AG08396 (cell line): ENCODE measurements at places on chromosomes 2 and 18.

- DNase-seq, result no peak
These were observed 59.1 kb downstream of the VSNL1 start for GRCh38 chr2:17599617-17600016.

DNA sequence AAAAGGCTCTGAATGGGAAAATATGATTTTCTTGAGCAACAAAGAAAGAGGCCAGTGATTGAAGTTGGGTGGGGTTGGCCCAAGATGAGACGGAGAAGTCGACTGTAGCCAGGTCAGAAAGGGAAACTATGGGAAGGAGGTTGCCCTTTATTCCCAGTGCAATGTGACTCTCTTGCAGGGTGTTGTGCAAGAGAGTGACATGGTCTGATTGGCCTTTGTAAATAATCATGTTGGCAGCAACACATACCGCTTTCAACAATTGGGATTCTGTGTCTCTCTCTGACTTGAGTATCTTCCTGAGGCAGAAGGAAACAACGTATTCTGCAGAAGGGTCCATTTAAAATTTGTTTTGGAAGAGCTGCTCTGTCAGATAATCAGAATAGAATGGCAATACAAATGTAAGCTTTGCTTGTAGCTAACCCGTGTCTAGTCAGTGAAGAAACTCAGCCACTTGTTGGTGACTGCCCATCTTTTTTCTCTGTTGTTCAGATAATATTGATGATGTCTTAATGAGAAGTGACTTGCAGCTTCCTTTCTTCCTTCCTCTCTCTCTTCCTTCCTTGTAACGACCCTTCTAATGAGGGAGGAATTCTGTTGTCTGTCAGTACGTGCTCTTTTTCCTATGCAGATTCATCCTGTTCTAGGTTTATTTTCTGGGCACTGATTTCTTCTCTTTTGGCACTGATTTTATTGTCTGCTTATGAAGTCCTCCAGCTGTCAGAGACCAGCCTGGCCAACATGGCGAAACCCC, 311.0 kb upstream of the FAM98A start:
- DNase-seq, result no peak

DNA sequence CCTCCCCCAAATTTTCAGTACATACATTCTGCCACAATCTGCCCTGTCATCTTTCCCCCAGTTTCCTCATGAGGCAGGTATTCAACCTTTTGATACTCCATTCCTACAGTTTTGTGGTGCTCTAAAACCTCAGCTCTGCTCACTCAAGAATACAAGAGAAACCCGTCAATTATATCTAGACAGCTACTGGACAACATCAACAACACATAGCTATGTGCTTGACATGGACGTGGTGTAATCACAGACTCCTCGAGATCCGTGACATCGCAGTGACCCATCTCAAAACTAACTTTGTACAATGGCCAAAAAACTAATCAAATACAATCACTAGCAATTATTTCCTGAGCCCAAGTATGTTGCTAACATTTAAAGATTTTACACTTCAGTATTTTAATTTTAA, 23.6 kb downstream of the WDSUB1 start:
- no peak for DNase-seq

DNA sequence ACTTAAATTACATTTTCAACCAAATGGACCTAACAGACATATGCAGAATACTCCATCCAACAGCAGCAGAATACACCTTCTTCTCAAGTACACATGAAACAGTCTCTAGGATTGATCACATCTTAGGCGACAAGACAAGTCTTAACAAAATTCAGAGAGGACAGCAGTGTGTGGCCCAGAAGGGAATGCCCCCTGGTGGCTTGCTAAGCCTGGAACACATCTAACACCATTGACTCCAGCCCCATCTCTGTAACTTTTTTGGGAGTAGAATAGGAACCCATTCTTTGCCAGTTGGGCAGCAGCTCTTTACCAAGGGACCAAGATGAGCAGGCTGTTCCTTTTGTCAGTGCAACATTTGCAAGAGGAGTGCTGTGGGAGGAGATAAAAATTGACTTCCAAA, 249.9 kb downstream of the PLCL1 start:
- DNase-seq, result peak; percentile 26

DNA sequence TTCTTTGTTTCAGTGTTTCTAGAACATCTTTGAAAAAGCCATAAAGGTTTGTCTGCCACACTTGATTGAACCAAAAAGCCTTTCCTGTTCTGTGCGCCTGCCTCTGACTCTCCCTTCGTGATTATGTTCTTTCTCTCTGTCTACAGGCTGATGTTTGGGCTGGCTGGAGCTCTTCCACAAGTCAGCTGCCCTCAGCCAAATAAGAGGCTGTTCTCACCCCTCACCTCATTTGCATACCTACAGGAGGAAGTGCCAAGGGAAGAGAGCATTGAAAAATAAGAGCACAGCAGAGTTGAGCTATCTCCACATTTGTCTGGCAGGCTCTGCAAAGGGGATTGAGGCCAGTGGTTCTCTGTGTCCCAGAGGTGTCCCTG, 15.8 kb downstream of the INPP5D start:
- DNase-seq, result no peak

DNA sequence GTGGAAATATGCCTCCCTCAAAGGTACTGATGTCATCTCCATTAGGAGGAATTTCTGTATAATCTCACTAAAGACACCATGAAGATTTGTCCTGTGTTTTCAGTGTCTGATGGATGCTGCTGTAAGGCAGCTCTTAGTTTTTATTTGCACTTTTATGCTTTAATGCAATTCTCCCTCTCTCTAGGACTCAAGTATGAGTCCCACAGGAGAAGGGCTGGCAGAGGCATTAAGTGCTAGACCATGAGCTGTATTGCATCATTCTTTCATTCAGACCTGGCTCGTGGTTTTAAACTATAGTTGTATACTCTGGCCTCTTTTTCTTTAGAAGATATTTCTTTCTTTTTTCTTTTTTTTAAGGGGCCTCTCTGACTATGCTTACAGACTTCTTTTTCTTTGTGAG, 805.6 kb downstream of the DPP10 start:
- DNase-seq, result no peak

DNA sequence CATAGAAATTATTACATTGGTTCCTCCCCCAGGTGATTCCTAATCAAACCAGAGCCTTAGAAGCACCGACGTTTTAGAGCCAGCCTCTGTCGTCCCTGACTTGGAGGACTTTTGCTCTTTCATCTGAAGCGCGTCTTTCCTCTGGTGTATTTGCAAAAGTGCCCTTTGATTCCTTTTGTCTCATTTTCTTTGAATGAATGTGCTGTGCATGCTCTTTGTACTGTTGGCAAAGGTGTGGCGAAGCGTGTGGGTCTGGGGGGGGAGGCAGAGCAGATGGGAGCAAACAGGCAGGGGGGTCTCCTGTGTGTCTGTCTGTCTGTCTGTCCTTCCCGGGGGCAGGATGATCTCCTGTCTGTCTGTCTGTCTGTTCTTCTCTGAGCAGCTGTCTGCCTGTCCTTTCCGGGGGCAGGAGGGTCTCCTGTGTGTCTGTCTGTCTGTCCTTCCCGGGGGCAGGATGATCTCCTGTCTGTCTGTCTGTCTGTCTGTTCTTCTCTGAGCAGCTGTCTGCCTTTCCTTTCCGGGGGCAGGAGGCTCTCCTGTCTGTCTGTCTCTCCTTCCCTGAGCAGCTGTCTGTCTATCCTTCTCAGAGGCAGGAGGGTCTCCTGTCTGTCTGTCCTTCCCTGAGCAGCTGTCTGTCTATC, 205.5 kb upstream of the MYT1L start:
- DNase-seq, result no peak

DNA sequence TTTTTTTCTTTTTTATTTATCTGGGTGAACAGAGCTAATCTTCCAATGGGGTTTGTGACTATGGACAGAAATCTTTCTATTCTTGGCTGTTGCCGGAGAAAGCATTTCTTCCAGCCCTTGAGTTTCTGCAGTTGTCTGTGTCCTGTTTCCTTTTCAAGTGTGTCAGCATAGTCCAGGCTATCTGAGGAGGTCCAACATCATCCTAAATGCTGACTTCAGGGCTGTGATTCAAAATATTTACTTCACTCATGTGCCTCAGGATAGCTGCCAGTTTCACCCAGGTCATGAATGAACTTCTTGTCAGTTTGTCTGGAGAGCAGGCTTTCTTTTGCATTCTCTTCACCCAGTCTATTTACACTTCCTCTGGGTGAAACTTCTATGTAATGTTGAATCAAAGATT, 27.9 kb downstream of the ITGAV start:
- no peak for DNase-seq

DNA sequence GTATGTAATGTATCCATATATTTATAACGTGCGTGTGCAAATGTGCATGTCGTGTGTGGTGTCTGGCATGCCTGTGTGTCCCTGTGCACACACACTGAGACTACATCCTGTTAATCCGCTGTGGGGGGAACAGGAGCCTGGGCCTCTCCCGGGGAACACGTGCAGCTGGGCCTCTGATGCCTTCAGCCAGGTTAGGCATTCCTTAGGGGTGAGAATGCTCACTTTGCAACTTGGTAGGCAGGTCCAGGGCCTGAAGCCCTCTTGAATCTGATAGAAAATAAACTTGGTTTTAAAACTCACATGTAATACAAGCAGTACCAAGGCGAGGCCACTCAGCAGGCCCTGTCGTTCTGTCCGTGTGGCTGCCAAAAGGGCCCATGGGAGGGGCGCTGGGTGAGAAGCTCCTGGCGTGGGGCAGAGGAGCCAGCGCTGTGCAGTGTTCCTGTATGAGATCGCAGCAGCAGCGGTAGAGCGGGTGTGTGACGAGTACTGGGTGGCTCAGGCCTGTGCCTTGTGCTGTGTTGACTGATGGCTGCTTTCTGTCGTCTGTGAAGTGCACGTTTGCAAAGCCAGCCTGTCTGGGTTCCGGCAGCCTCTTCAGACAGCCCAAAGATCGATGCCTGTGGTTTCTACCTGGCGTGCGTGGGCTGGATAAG, 16.2 kb downstream of the SALL3 start:
- DNase-seq, result no peak

DNA sequence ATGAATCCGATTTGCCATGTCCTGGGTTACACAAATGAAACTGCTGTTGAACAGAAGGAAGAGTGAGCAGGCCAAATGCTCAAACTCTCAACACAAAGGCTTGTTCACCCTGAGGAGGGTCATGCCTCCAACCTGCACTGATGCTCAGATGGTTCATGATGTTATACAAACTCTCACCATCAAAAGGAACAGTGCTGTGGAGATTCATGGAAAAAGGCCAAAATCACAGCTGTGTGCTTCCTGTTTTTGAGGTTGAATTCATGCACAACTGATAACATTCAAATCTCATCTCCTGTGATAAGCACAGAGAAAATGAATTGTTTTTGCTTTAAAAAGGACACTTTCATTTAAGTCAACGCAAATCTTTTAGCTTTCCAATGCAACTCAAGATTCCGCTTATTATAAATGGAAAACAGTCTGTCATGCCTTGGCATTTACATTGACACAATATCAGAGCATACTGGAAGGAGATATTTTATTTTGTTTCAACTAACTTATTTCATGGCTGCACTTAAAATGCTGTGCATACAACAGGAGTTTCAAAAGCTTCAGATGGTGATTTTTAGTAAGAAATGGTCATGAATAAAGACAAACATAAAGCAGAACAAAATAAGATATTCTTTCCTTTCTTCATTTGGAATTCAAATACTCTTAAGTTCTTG, 22.2 kb upstream of the TTN start:
- DNase-seq, result no peak

GRCh38 chr2:85790499-85791188, 36.9 kb downstream of the ATOH8 start:
- DNase-seq, result no peak

GRCh38 chr18:6653880-6654279, 75.6 kb upstream of the ARHGAP28 start:
- no peak for DNase-seq

- DNase-seq, result no peak
These were observed 47.3 kb downstream of the RFTN2 start for GRCh38 chr2:197628043-197628500.

- DNase-seq, result peak; percentile 3
These were observed 799.7 kb upstream of the ACVR2A start for GRCh38 chr2:147045113-147045512.

- no peak for DNase-seq
These were observed 12.9 kb upstream of the MARCO start for GRCh38 chr2:118929059-118929458.

DNA sequence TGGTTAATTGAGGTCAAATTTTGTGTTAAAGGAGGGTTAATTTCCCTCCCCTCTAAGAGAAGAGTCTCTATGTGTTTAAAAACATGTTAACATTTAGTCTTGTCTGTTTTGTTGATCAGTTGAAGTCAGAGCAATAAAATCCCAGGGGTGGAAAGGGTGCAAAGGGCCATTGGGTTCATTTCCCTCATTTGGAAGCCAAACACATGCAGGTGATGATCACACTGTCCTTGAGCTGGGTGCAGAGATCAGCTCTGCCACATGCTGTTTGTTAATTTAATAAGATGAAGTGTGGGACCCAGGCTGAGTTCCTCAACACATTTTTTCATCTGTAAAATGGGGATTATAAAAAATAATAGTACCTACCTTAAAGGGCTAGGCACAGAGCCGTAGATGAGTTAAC, 260.9 kb downstream of the LPIN1 start:
- no peak for DNase-seq

- no peak for DNase-seq
These were observed 46.7 kb downstream of the L3MBTL4 start for GRCh38 chr18:6368017-6368416.

DNA sequence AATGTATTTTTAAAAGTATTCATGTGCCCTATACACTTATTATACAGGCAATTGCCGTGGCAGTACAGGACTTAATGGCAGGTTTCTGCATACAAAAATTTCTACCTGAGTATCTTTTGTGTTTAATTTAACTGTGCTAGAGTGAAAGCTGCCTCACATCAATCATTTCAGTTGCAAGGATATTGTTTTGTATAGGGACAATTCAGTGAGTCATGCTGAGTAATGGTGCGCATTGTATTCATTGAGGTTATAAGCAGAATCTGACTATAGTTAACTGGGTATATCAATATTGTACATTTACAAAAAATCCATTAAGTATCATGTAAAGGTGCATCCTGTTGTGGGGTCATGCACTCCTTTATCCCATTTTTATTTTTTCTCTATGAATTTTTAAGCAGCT, 121.5 kb downstream of the GCA start:
- DNase-seq, result no peak

- DNase-seq, result no peak
These were observed 164.1 kb downstream of the GLI2 start for GRCh38 chr2:120899771-120900170.
